ENCODE measurements at places on chromosomes 5 and 9. TPM values are rescaled to one million over a fixed set of nuclear protein-coding genes. Genes with fewer than 3 reads are reported as not detected.

IFNB1 gene
- not detected for total RNA-seq

GRCh38 chr5:21173036-21173435 lies 1185.0 kb upstream of the CDH18 start:
- DNase-seq: no peak

GRCh38 chr5:138920181-138920580 lies 45.0 kb upstream of the LRRTM2 start:
- no peak for DNase-seq

GRCh38 chr5:115333164-115333563 lies 36.7 kb upstream of the CCDC112 start:
- no peak for DNase-seq

SPINK13 gene
- total RNA-seq: not detected

SLC27A4 gene
- 60.9 TPM for total RNA-seq

- DNase-seq: no peak
These were observed 98.6 kb upstream of the DAP start for GRCh38 chr5:10859393-10860195.

DNA sequence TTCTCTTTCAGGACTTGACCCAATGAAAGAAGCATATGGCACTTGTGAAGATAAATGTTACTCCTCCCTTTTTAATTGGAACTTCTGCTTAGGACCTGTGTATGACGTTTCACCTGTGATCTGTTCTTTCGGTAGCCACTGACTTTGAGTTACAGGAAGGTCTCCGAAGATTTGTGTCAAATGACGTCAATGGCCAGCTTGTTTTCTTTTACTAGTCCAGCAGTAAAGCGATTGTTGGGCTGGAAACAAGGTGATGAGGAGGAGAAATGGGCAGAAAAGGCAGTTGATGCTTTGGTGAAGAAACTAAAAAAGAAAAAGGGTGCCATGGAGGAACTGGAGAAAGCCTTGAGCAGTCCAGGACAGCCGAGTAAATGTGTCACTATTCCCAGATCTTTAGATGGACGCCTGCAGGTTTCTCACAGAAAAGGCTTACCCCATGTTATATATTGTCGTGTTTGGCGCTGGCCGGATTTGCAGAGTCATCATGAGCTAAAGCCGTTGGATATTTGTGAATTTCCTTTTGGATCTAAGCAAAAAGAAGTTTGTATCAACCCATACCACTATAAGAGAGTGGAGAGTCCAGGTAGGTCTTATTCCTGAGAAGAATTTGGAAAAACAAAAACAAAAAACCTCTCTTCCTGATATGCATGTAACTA lies 21.1 kb downstream of the SMAD5 start:
- no peak for DNase-seq

GRCh38 chr5:134394932-134395331 lies 16.7 kb downstream of the CDKN2AIPNL start:
- DNase-seq: no peak

DNA sequence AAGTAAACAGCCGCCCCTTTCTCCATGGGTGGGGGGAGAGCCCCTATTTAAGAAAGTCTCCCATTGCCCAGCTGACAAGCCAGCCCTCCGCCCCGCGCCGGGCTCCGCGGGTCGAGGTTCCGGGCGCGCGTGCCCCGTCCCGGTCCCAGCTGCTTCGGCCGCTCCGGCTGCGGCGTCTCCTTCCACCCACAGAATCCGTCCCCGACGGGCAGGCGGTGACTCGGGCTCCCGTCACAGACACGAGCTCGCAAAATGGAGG lies 223 bp downstream of the NR3C1 start:
- DNase-seq: no peak

PCDHA4 gene
- 0.21 TPM for total RNA-seq

DNA sequence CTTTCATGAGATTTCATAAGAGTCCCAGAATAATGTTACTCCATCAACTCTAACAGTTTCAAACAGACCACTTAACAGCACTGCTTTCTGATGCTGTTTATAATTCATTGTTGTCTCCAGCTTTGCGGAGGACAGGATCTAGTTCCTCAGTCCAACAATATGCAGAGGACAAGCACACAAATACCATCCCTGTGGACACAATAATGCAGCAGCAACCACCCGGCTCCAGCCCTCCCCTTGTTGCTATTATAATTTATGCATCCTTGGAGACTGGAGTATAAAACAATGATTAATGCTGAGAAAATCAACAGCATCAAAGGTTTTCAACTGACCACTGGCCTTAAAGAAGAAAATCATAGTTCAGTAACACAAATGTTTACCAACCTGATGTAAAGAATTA lies 108.3 kb downstream of the DENND1A start:
- no peak for DNase-seq

- no peak for DNase-seq
These were observed 36.6 kb upstream of the SPTLC1 start for GRCh38 chr9:92151691-92152393.

DNA sequence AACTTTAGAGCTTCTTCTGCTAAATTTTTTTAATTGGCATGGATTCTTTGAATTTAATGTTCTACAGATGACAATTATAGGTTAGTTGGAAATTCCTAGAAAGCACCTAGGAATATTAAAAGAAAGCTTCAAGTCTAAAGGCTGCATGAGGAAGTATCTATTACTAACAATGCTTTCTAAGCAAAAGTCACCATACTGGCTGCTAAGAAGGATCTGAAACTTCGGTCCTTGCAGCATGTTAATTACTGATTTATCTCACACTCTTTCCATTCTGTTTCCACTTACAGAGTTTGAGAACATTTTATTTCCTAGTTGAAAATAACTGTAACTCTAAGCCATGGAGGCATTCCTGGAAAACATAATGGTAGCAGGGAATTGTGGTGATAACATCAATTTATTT lies 8.4 kb downstream of the SEMA6A start:
- no peak for DNase-seq

EFNA5 gene
- 22.5 TPM for total RNA-seq

PCDHGB2 gene
- total RNA-seq: 2.9 TPM

LCN1 gene
- not detected for total RNA-seq

Data from suprapubic skin (tissue), 4 donors.